Amniotic stem cell (primary cell): ENCODE measurements at places on chromosomes 2 and 18.

DNA sequence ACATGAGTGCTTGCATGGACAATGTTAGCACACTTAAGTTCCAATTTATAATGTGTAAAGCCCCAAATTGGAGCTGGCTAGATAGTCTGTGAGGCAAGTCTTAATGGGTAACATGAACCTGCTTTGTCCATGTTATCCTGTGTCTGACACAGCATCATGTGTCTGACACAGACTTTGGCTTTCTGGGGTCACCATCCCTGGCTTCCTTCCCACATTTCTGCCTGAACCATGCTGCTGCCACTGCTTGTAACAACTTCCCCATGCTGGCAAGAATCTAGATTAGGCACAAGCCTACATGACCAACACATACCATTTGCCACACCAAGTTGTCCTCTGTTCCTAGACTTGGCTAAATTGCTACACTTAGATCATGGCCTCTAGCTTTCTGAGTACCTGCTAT, 49.8 kb upstream of the ZBTB7C start:
- DNase-seq = no peak

DNA sequence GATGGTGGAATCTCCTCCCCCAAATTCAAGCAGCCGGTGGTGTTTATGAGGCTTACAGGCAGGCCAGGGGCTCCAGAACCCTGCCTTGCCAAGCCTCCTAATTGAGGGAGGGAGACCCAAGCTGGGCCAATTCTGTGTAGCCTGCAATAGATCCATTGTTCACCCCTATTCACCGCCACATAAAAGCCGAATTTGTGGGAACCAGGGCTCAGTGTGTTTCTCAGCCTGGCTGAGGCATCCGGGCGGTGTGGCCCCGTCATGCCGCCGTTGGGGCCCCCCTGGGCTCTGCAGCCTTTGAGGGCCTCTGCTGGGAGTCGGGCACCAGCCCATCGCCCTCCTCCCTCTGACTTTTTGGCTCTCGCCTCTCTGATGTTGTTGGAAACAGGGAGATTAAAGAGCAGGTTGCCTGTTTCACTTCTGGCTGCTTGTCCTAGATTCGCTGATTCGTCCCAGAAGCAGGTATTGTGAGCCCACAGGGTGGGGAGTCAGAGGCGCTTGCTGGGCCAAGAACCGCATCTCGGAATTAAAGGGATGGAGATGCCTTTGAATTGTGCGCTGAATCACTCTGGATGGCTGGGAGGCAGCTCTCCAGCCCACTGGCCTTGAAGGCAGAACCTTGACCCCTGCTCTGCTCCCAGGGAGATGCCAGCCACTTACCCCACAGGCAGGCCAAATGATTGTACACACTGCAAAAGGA, 14.7 kb upstream of the OTOS start:
- no peak for DNase-seq

DNA sequence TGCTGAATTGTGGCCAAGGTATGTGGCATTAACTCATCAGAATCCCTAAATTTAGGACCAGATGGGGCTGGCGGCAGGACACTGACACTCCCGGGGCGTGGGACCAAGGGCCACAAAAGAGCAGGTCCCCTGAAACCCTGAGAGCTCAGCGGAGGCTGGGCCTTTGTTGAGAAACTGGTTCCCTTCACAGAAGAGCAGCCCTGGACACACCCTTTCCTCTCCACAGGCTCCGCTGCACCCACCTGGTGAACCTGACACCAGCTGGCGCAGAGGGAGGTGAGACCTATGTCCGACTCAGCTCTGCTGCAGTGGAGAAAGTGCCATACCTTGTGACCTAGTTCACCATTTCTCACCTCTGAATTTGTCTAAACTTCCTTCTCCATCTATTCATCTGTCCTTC, 119.5 kb downstream of the RTP5 start:
- DNase-seq = no peak

GRCh38 chr2:109174626-109175349, 45.8 kb downstream of the SH3RF3 start:
- DNase-seq = no peak

- no peak for DNase-seq
These were observed 43.8 kb upstream of the PEX13 start for GRCh38 chr2:60973705-60974104.

- no peak for DNase-seq
These were observed 345.5 kb upstream of the CWC22 start for GRCh38 chr2:180352620-180353019.

GRCh38 chr2:111030260-111030891, 90.3 kb upstream of the BCL2L11 start:
- DNase-seq = no peak

DNA sequence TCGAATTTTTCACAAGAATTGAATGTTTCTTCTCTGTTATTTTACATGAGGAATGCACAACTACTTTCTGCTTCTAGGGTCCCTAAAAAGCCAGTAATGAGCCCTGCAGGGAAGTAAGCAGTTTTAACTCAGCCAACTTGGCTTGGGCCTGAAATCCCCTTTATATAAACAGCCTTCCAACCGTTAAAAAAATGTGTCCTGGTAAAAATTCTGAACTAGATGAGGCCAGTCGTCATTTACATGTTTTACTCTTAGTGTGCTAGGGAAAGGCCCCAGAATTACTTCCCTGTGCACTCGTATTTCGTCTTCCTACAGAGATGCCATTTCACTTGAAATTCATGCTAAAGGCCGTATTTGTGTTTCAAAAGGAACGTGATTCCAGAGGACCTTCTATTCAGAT, 42.4 kb upstream of the RPE start:
- DNase-seq = no peak

DNA sequence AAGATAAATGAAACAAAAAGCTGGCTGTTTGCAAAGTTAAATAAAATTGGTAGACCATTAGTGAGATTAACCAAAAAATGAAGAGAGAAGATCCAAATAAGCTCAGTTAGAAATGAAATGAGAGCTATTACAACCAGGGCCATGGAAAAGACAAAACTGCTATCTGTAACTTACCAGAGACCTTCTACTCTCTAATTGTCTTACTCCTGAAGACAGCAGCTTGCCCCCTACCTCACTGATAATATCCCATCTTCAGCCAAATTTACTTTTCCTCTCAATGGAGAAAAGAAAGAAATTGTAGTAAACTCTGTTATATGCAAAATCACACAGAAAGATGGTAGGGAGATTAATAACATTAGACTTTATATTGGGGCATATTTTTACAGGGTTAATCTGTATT, 178.2 kb downstream of the LCLAT1 start:
- DNase-seq = no peak

GRCh38 chr2:38374984-38375383, 2.1 kb downstream of the ATL2 start:
- DNase-seq = no peak

GRCh38 chr2:107354175-107354574, 468.2 kb upstream of the ST6GAL2 start:
- no peak for DNase-seq

- no peak for DNase-seq
These were observed 972 bp upstream of the CELF4 start for GRCh38 chr18:37566479-37567060.
